GM03348 (cell line): ENCODE measurements at places on chromosomes 2 and 18.

DNA sequence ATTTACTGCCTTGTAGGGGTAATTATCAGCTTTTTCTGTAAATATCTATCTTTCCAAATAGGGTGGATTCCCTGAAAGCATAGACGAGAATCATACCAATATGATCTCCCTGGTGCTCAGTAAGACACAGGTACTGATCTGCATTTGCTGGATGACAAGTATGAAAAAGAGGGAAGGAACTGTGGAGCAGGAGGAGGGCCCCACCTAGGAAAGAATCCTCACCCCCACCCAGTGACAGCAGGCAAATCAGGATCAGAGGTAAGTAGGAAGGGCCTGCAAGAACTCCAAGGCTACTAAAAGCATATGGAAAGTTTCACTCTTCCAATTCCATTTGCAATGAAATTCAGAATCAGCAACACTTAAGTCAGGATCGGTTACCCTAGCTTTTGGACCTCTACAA, 42.3 kb downstream of the METTL8 start:
- no peak for DNase-seq

DNA sequence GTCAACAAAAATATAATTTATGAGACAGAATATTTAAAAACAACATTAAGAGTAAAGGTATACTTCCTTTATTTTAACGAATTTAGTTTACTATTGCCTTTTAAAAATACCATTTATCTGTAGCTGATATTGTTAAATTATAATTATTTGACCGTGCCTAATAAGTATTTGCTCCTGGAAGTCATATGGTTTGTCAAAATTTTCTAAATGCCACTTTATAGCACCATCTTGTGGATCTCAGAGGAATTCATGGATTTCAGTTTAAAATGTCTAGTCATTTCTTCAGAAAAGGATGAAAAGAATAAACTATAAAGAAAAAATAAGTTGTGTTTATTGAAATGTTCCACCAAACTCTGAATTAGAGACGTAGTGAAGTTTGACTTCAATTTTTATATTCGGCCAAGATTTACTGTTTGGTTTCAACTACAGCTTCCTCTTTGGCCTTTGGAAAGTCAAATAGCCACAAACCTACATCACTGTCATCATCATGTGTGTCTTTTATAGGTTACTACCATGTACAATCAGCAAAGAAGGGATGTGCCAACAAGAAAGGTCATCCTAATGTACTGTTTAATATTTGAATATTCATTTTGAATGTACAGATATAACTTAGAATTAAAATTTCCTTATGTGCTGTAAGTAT, 10.3 kb upstream of the FTCDNL1 start:
- peak; percentile 48 for DNase-seq

DNA sequence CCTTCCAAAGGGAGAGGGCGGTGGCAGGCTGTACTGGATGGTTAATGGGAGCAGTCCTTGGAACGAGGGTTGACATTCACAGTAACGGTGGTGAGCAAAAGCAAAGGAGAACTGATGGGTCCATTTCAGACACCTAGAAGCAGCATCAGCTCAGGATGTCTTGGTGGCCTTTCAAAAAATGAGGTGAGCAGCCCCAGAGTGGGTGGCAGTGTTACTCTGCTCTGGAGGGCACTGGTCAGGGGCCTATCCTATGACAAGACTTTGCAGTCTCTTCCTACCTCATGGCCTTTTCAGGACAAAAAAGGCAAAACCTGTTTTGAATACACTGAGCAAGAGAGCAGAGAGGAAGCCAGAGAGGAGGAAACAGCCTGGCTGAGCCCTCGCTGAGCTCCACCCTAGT, 23.5 kb downstream of the CAPN14 start:
- no peak for DNase-seq

DNA sequence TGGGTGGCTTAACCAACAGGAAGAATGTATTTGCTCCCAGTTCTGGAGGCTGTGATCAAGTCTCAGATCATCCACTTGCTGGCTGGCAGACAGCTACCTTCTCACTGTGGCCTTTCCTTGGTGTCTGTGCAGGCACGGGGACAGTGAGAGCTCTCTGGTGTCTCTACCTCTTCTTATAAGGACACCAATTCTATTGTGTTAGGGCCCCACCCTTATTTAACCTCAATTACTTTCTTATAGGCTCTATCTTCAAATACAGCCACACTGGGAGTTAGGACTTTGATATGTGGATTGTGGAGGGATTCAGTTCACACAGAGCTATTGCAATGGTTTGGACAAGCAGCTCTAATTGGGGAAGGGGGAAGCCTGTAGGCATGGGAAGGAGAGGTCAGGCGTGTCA, 25.3 kb upstream of the IL1RN start:
- DNase-seq = no peak

- DNase-seq = no peak
These were observed 40.0 kb downstream of the LBH start for GRCh38 chr2:30271301-30271700.

DNA sequence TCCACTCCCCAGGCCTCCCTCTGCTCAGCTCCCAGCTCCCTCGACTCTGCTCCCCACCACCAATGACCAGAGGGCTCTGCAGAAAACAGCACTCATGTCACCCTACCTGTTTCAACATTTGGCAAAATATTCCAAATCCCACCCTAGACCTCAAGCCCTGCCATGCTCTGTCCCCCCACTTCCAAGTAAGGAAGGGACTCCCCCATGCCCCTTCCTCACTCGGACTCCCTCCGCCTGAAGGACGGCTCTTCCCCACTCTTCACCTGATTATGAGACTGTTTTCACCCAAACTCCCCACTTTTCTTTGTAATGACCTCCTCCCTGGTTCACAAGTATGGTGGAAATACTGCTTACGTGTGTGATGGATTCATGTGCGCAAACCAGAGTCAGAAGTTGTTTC, 208.4 kb downstream of the MGAT5 start:
- no peak for DNase-seq

DNA sequence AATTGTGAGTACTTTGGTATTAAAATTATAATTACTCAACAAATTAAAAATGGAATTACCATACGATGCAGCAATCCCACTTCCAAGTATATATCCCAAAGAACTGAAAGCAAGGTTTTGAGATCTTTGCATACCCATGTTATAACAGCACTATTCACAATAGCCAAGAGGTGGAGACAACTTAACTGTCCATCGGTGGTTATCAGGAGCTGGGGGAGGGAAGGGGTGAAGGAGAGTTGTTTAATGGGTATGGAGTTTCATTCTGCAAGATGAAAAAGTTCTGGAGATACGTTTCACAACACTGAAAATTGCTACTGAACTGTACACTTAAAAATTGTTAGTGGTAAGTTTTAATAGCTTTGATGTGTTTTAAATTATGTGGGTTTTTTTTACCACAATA, 25.7 kb downstream of the RAB10 start:
- DNase-seq = no peak

GRCh38 chr2:222998459-222998858, 53.5 kb upstream of the KCNE4 start:
- DNase-seq = no peak

DNA sequence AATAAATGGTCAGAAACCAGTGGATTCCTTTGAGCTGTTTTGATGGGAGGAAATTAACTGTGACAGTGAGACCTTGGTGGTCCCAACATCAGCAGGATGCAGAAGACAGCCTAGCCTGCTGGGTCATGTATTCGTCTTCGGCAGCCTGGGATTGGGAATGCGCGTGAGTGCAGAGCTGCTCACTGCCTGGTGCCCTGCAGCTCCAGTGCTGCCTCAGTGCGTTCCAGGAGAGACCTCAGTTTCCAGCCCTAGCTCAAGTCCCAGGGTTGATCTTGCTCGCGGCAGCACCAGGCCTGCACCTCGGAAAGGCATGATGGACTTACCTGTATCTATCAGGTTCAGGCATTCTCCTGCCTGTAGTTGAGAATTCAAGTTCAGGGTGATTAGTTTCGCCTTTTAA, 203.9 kb downstream of the SH3RF3 start:
- DNase-seq = no peak

DNA sequence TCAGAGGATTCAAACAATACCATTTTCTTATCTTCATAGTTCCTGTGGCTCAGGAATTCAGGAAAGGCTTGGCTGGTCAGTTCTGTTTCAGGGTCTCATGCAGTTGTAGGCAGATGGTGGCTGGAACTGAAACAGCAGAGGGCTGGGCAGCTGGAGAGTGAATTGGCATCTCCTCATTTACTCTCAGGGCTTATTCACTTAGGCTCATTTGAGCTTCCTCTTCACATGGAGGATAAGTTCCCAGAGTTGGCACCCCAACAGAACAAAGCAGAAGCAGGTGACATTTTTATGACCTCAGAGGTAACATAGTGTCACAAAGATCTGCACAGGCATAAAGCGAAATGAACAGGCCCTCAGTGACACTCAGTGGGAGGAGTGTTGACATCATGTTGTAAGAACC, 66.1 kb downstream of the RBBP8 start:
- peak; percentile 46 for DNase-seq

DNA sequence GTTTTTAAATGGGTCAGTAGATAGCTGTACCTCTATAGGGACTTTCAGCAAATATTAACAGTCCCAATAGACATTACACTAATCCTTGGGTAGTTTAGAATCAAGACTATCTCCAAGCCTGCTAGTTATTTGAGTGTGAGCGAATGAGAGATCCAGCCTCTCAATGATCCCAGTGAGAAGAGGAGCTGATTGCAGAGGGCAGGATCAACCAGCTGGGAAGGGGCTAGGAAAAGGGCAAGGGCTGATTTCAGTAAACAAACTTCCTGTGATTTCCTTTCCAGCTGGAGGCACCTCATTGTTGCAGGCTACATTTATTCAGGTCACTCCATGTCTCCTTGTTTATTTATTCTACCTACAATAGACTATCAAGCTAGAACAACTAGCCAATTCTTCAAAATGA, 84.1 kb upstream of the CTNNA2 start:
- DNase-seq = no peak

DNA sequence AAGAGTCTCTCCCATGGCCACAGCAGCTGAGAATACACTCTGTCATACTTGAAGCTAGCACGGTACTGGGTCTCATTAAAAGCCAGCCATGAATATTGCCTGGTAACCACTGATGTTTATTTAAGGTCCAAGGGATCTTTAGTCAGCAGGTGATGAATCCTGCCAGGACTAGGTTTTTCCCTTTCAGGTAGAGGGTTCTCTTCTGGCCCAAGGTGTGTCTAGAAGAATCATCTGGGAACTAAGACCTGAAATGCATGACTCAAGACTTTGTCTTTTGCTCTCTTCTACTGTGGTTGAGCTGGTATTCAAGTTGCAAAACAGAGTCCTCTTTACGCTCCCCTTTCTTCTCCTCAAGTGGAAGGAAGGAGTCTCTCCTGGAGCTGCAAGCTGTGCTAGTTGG, 400.5 kb upstream of the FSIP2 start:
- DNase-seq = no peak

GRCh38 chr2:29420999-29421782, 306.0 kb downstream of the CLIP4 start:
- DNase-seq = no peak

GRCh38 chr18:26819046-26819445, 46.5 kb downstream of the AQP4 start:
- DNase-seq = no peak

DNA sequence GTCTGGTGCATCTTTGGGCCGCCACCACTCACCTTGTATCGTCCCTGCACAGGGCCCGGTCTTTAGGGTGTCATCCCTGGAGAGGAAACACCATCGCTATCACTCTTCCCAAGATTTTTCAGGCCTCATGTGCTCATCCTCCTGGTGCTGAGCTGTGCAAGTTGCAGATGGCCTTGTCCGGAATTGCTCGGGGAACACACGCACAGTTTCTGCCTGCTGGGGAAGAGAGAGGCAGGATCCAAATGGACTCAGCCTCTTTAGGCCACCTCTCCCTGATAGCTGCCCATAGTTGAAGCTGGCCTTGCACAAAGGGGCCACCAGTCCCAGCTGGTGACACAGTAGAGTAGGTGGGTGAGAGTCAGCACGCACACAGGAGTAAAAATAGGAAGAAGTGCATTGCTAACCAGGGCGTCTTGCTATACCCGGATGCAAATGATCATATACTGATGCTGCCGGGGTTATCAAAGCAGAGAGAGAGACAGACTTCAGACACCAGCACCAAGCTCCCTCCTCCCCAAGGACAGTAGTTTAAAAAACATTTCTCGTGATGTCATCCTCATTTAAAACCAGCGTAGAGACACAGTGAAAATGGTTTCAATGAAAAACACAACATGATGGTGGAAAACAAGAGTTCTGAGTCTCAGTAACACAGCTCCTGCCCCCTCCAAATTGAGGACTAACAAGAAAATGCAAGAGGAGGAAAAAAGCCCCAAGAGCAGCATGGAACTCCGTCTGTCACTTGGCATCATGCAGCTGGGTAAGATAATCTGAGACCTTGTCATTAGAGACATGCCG, 147.5 kb upstream of the NCK2 start:
- DNase-seq = no peak
